ENCODE measurements at places on chromosomes 2 and 18.

- DNase-seq: no peak
Observed at GRCh38 chr2:143401861-143402260, 272.6 kb downstream of the ARHGAP15 start.

- DNase-seq: peak; percentile 29
Observed at GRCh38 chr2:79512442-79513401, at the start of gene CTNNA2. Gene CTNNA2 (plus strand): TSS chr2:79513051.

GRCh38 chr2:84631047-84631446, 114.7 kb downstream of the DNAH6 start:
- no peak for DNase-seq

DNA sequence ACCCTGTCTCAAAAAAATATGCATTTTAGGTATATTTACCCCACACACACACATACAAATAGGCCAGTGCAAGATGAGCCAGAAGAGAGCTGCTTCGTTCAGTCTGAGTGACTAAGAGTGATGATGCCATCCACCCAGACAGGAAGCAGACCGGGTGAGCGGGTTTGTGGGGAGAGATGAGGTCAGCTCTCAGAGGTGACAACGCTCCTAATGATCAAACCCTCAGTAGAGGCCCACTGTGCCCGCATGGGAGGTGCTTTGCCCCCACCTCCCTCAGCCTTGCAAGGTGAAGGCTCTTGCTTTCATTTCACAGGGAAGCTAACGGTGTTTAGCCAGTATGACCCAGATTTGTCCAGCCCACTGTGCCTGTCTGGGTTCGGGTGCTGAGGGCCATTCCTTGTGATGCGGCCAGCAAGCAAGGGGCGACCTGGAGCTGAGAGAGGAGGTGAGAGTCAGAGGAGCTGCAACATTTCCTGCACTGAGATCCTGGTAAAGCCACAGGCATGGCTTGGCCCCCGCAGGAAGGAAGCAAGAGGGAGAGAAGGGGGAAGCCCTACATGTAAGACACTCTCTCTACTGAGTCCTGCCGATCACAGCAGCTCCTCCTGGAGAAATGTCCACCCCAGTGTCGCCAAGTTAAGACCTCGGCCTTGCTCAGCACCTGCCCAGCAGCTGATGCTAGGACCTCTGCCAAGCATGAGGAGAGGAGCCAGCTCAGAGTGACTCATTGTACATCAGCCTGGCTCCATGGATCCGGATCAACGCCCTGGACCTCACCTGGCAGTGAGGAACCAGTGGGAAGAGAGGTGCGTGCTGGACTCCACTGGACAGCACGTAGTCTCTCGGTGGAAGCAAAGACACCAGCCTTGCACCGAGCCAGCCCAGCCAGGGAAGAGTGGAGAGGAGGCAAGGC, 37.0 kb downstream of the NIFK start:
- DNase-seq: peak; percentile 34

- no peak for DNase-seq
Observed at GRCh38 chr2:65706411-65706810, 274.0 kb upstream of the SPRED2 start.

- DNase-seq: no peak
Observed at GRCh38 chr2:206456078-206456754, 12.9 kb downstream of the ADAM23 start.

DNA sequence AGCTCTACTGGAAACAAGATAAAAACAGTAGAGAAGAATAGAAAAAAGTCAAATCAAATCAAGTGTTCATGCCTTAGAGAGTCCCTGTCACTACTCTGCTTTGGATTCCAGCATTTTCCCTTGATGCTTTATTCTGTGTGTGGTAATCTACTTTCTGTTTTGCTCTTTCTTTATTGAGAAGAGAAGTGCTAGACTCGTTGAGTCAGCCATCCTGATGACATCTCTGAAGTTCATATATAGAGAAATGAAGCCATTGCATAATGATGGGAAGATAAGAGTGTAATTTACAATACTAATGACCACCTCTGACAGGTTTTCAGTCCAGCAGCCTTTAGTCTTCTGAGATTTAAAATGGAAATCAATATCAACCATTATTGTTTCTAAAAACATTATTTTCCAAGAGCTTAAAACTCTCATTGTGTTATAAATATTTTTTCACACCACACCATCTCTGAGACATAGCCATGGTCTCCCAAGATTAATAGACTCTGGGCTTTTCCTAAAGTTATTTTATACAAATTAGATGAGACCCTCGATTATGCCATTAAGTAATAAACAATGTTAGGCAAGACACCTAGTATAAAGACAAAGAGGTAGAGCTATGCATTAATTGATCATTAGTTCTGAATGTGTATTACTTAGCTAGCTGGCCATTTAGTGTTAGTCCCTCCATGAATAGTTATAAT, 679.0 kb upstream of the ACVR2A start:
- DNase-seq: no peak

DNA sequence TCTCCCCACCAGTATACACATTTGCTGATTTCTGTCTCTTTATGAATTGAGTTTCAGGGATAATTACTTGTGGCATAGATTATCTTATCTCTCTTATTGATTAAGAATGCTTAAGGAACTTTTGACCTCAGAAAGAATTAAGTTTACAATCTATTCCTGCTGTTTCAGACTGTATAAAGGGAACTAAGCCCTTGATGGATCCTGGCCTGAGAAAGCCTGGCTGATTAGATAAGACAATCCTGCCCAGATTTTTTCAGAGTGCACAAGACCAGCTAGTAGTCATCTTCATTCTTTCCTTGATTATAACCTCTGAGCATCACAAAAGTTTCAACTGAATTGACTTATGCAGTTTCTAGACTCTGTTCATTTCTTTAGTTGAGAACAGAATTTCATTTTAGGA, 22.7 kb upstream of the TFPI start:
- no peak for DNase-seq

GRCh38 chr18:22174341-22175145, 5.2 kb downstream of the GATA6 start:
- no peak for DNase-seq

GRCh38 chr2:111100087-111100764, 20.5 kb upstream of the BCL2L11 start:
- DNase-seq: no peak

- no peak for DNase-seq
Observed at GRCh38 chr2:77185052-77185451, 337.1 kb downstream of the LRRTM4 start.

- DNase-seq: no peak
Observed at GRCh38 chr2:40160751-40161218, 291.1 kb downstream of the SLC8A1 start.

- no peak for DNase-seq
Observed at GRCh38 chr2:126720638-126721037, 64.7 kb downstream of the GYPC start.

- DNase-seq: no peak
Observed at GRCh38 chr2:80114812-80115211, 189.7 kb downstream of the LRRTM1 start.

- DNase-seq: no peak
Observed at GRCh38 chr18:49546278-49546677, 15.6 kb upstream of the LIPG start.

DNA sequence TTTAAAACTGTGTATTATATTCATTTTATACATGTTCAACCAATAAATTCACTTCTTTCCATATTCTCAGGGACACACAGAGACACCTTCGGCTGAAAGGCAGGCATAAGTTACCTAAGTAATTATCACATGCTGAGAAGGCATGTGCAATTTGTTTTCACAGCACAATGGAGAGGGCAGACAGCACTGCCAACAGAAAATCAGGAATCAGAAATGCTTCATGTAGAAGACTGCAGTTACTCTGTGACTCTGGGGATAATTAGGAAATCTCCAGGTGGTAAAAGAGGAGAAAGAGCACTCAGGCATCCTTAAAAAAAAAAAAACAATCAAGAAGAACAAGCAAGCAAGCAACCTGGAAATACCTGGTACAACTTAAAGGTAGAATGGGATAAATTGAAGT, 49.3 kb downstream of the DSEL start:
- no peak for DNase-seq

DNA sequence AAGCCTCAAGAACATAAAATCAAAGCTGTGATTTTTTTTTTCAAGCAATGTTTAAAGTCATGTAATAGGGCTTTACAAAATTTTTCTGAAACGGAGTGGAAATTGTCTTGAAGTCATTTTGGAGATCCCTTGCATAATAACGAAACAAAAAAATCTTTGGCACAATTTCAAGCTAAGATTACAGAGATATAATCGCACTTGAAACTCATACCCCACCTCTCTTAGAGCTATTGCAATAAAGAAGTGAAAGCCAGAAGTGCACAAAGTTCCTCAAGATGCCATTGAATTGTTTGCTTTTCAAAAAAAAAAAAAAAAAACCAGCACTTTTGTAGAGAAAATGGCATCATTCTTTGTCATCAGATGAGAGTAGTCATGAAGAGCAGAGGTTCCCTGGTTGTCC, 152.3 kb downstream of the PAX3 start:
- no peak for DNase-seq

DNA sequence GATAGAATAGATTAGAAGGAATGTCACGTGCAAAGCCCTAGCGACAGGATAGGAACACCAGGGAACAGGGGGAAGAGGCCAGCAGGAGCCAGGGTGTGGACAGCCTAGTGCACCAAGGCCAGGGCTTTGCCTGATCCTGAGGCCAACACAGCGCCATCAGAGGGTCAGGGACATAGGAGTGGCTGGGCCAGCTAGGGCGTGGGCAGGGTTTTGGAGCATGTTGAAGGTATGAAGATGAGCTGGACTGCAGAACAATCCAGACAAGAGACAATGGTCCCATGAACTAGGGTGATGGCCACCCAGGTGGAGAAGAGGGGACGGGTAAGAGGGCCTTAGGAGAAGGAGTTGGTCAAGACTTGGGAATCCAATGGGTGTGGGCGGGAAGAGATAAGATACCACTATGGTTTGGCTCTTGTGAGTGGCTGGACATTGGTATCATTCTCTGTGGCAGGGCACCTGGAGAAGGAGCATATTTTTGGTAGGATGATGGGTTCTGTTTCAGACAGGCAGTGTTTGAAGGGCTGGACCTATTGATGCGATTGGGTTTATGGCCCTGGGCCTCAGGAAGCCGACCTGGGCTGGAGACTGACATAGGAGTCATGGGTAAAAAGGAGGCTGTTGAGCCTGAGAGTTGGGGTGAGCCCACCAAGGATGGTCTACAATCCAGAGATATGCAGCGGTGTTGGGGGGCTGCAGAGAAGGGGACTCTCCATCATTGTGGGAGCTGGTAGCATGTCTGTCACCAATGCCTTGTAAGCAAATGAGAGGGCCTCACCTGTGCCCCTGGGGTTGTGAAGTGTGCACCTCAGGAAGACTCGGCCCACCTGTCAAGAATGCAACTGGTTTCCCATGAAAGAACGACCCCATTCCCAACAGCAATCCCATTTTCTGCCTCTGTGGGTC, 2.0 kb upstream of the HS1BP3 start:
- no peak for DNase-seq

DNA sequence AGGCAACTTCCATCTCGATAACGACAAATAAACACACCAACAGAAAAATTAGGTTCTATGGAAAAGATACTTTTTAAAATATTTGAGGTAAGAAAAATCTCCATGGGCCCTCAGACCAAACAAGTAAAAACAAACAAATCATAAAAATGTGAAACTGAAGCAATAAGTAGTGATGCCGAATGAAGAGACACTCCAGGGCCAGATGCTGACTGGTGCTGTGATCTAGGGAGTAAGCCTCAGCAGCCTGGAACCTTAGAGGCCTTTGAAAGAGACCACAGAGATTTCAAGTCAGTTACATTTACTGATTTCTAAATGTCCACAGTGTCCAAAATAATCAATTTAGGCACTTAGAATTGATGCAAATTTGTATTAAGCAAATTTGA, 1144.7 kb downstream of the CNTNAP5 start:
- no peak for DNase-seq

DNA sequence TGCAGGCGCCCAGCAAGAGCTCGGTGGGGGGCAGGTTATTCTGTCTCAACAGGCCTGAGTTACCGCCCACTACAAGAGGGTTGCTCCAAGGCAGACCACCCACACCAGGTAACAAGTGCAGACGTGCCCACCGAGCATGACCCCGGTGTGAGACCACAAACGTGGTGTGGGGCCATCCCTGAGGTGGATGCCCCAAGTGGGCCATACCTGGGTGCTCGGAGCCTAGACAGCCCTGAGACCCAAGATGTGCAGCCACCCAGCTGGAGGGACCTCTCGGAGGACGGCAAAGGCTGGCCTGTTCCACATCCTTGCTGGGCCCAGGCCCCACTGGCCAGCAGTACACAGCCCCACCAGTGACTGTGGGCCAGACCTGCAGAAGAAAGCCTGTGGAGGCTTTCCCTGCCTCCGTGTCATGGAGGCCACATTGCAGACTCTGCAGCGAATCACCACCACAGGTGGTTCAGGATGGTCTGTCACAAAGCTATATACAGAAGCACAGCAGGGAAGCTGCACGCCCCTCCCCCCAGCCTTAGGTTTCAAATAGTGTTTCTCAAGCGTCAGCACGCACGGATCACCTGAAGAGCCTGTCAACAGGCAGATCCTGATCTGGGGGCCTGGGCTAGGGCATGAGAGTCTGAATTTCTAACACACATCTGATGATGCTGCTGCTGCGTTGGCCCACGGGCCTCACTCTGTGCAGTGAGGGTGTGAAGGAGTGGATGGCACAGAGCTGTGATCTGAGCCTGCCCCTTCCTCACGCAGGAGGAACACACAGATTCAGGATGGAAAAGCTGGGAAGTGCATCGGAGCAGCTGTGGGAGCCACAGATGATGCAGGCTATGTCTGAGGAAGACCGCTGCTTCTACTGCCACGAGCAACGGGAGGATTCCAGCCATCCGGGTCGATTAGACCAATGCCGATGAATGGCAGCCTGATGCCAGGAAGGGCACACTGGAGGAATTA, 96.8 kb downstream of the UXS1 start:
- DNase-seq: no peak

DNA sequence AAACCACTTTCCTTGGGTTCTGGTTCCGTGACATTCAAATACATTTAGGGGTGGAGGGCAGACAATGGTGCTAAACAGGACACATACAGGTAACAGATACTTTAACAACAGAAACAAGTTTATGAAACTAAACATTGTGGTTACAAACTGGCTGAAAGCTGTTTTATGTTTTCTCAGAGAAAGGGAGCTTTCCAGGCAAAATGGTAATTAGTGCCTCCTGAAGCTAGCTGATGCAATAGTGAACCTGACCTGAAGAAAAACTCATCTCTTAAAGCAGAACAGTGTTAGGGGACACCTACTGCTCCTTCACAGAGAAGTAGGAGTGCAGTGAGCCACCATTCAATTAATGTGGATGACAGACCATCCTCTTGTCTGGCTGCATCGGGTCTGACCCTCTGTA, 138.9 kb downstream of the CCDC148 start:
- no peak for DNase-seq

Measured in right hindlimb (tissue), 1 donor.